ENCODE measurements at places on chromosomes 7 and 10. TPM values are rescaled to one million over a fixed set of nuclear protein-coding genes. Genes with fewer than 3 reads are reported as not detected.

Gene SPDYE5
- not detected for polyA plus RNA-seq

DNA sequence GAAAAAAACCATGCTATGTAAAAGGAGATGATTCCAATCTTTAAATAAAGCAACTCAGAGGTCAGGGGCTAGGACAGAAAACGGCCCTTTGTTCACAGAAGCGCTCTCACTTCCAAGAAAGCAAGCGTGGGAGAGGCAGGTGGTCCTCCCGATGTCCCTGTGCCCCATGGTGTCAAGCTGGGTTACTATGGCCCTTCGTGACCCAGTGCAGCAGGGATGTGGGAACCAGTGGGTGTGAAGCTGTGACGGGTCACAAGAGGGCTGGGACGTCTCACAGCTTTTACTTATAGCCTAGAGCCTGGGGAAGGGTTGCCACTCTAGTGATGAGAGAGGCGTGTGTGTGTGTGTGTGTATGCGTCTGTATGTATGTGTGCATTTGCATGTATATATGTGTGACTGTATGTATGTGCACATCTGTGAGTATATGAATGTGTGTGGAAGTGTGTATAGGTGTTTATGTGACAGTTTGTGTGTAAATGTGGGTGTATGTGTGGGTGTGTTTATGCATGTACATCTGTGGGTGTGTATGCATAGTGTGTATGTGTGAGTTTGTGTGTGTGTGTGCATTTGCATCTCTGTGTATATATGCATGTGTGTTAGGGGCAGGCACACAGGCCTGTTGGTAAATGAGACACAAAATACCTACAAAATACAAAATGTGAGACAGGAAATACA lies 25.2 kb downstream of the HTRA1 start:
- DNase-seq: no peak

Gene GRID2IP
- not detected for polyA plus RNA-seq

DNA sequence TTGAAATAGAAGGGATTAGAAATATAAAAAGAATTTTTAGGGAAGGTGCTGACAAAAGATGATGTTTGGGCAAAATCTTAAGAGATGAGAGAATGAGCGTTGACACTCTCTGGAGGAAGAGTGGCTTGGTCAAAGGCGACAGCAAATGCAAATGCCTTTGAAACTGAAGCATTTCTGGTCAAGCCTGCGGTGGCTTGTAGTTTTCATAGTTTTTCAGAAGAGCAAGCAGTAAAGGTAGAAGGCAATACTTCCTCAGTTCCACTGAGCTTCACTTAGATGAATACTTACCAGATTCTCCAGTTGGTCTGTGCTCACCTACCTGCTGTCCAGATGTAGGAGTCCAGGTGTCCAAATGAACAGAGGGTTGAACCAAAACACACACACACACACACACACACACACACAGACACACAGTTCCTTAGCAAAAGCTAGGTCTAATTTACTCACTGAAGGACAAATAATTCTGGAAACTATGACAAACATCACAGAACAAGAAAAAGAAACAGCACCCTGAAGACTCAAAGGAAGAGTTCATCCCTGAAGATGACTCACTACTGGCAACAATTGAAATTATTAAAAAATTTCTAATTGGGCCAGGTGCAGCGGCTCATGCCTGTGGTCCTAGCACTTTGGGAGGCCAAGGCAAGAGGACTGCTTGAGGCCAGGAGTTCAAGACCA lies 12.1 kb upstream of the STK17A start:
- DNase-seq: peak; percentile 56

Gene TMEM213
- polyA plus RNA-seq: not detected

All from fibroblast of lung (primary cell).